ENCODE measurements at places on chromosomes 3 and 15.

DNA sequence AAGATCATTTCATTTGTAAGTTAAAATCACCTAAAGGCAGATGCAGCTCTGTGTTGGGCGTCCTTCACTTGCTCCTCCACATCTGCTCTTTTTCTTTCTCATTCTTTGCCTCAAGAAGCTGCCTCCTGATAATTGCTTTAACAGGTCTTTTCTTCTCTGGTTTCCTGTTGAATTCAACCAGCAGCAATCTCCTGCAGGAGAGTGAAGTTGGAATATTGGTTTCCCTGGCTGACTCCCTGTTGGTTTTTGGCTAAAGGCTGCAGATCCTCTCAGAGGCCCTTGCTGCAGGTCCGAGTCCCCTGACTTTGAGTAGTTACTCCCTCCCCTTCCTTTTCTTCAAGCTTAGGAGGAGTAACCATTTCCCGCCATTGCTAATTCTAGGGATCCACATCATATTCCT, 4.2 kb downstream of the TP63 start:
- DNase-seq: no peak

- no peak for DNase-seq
Measured at GRCh38 chr3:109995377-109995776, 658.0 kb upstream of the DPPA4 start.

- no peak for DNase-seq
Measured at GRCh38 chr3:146165877-146166276, 4.9 kb upstream of the PLOD2 start.

GRCh38 chr3:157091083-157091833, 68.7 kb downstream of the CCNL1 start:
- no peak for DNase-seq

DNA sequence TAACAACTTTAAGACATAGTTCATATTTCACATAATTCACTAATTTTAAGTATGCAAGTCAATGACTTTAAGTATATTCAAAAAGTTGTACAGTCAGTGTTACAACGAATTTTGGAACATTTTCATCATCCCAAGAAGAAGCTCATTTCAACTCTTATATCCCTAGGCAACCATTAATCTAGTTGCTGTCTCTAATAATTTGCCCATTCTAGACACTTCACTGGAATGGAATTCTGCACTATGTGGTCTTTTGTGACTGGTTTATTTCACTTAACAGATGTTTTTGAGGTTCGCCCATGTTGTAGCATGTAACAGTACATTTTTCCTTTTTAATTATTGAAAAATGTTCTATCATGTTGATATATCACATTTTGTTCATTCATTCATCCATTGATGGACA, 104.2 kb upstream of the SPRED1 start:
- no peak for DNase-seq

GRCh38 chr15:44716983-44717602, 5.8 kb downstream of the B2M start:
- DNase-seq: no peak

- no peak for DNase-seq
Measured at GRCh38 chr3:25744470-25744869, 38.8 kb downstream of the NGLY1 start.

- no peak for DNase-seq
Measured at GRCh38 chr3:94028093-94028837, at the start of gene STX19. STX19 (minus strand) TSS chr3:94028597; CDS start chr3:94015269, 13,328 bp downstream.

GRCh38 chr3:58570851-58571250, 6.3 kb downstream of the FAM107A start:
- no peak for DNase-seq

GRCh38 chr3:117097351-117097750, 387.8 kb downstream of the TUSC7 start:
- DNase-seq: no peak

DNA sequence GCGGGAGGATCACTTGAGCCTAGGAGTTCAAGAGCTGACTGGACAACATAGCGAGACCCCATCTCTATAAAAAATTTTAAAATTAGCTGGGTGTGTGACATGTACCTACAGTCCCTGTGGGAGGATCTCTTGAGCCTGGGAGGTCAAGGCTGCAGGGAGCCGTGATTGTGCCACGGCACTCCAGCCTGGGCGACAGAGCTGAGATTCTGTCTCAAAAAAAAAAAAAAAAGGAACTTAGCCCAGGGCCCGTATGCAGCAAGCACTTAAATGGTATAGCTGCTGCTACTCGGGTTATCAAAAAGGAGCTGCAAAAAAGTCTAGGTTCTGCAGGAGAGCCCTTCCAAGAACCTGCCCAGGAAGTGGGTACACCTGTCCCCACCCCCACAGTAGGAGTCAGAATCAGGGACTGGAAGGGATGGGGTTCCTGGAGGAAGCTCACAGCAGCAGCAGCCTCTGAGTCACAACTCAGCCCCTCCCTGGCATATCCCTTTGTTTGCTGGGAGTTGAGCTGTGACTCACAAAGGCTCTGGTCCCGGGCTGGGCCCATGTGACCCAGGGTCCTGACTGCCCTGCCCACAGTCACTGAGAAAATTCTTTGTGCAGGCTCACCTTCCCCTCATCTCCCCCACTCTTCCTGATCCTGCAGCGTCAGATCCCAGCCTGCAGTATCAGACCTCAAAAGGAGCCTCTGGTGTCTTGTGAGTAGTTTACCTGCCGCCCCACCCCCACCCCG, at the start of gene SPATA12:
TSS of gene SPATA12 (plus strand) at position 576 of the 733 bp plus-strand sequence. CDS start 13,031 bp downstream, outside the sequence.
- no peak for DNase-seq

- no peak for DNase-seq
Measured at GRCh38 chr15:37075777-37076176, 24.6 kb downstream of the MEIS2 start.

DNA sequence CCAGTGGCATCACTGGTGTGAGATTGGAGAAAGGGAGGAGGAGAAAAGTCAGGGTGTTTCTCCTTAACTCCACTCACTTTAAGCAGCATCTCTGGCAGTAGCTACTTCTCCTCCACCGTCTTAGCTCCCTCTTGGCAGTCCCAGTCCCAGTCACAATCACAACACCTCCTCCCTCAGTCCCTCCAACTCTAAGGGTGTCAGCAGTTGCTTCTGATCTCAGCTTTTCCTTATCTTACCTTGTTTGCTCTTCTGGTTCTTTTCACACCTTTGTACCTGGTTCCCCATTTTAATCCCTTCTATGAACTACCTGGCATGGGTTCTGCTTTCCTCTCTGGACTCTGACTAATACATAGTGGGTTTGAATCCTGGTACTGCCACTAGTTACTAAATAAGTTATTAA, 188.3 kb upstream of the CTDSPL start:
- DNase-seq: no peak

- DNase-seq: no peak
Measured at GRCh38 chr15:26873846-26874245, 7.0 kb downstream of the GABRA5 start.

- DNase-seq: no peak
Measured at GRCh38 chr3:151213151-151213550, 10.1 kb upstream of the GPR171 start.

DNA sequence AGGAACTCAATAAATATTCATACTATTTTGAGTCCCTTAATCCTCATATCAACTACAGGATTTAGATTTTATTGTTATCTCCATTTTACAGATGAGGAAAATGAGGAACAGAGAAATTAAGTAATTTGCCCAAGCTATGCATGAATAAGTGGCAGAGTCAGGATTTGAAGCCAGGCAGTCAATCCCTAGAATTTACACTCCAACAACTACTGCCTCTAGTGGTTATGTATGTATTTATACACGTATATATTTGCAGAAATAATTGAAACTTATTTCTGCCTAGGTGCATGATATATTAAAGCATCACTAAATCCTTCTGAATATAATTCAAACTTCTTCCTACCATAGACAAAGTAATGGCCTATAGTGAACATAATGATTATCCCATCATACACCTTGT, 137.4 kb downstream of the SERPINI1 start:
- no peak for DNase-seq

GRCh38 chr3:127174284-127174683, 18.6 kb upstream of the PRR23E start:
- no peak for DNase-seq

DNA sequence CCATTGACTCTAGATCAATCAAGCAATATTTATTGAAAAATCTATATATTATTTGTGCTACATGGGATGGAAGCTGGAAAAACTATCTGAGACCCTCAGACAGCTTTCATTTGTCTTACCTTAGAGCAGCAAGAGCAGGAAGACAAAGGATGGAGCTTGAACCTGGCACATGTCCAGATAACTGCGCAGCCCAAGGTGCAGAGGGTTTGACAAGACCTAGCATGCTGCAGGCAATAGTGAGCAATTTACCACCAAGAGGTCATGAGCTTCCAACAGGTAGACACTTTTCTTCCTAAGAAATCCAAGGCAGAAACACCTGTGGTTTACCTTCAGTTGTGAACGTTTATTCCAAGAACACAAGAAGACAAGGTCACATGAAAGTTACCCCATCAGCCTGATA, 214.7 kb upstream of the NECTIN3 start:
- DNase-seq: no peak

DNA sequence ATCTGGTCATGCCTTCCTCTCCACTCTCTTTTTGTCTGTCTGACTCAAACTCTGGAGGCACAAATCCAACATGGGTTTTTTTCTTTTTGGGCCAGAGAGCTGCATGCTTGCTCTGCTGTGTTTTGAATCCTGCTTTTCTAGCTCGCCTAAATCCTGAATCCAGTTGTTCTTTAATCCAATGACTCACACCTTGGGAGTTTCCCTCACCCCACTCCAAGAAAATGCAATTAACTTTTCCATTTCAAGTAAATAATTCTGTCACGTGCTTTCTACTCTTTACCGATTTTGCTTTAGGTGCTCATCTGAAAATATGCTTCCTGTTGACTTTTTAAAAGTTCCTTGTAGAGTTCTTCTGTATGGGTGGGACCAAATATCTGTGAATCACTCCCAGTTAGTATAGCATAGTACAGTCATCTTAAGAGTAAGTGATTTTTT, 47.6 kb downstream of the SLMAP start:
- DNase-seq: no peak

GRCh38 chr3:67516496-67516895, 137.9 kb downstream of the SUCLG2 start:
- no peak for DNase-seq

- DNase-seq: no peak
Measured at GRCh38 chr3:140467104-140467577, 210.7 kb upstream of the TRIM42 start.

DNA sequence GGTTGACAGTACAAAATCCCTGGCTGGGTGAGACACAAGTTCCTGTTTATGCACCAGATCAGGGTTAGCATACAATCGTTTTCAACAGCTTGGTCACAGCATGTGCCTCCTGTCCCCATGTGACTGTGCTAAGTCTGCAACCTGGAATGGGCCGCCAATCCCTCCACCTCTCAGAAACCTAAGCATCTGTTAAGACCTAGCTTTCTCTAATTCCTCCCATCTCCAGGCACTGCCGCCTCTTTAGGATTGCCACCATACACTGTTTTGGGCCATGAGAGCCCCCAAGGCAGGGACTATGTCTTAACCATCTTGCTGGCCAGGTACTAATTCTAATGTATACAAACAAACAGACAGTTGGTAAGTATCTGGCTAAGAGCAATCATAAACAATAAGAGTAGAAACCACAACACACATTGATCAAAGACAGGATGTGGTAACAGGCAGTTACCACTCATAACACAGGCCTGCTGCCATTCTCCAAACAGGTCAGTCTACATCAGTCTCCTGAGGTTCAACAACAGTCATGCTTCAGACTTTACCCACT, 25.6 kb downstream of the SEC22C start:
- DNase-seq: no peak

DNA sequence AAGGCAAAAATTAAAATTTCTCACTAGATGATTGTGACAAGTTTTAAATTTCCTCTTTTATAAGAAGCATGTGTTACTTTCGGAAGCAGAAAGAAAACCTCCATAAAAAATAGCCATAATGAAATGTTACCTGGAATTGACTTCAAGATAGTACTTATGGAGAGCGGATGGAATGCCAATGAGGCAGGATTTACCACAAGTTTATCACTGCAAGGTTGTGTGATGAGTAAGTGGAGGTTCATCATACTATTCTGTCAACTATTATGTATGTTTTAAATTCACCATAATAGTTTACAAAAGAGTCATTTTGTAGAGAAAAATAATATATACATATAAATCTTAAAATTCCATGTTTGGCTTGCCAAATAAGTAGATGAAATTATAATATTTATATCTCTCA, 230.3 kb downstream of the SCAPER start:
- DNase-seq: no peak

GRCh38 chr3:58560771-58561311, 16.4 kb downstream of the FAM107A start:
- DNase-seq: no peak

GRCh38 chr3:67034371-67034770, 36.3 kb downstream of the KBTBD8 start:
- no peak for DNase-seq

DNA sequence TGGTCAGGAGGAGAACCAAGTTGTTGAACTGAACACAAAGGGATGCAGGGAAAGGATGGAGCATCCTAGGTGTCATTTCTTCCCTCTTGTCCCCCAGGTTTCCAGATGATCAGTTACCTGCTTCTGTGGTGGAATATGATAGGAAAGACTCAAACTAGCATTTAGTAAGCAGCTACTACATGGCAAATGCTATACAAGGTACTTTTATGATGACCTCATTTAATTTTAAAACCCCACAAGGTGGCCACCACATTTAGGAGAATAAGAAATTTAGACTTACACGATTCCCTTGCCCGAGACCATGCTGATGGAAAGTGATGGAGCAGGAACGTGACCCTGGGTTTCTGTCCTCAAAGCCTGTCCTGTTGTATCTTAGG, 40.9 kb downstream of the CCR4 start:
- no peak for DNase-seq

- DNase-seq: no peak
Measured at GRCh38 chr3:190197346-190197763, 76.7 kb upstream of the P3H2 start.

GRCh38 chr15:99443056-99443756, 122.6 kb upstream of the MEF2A start:
- DNase-seq: no peak

DNA sequence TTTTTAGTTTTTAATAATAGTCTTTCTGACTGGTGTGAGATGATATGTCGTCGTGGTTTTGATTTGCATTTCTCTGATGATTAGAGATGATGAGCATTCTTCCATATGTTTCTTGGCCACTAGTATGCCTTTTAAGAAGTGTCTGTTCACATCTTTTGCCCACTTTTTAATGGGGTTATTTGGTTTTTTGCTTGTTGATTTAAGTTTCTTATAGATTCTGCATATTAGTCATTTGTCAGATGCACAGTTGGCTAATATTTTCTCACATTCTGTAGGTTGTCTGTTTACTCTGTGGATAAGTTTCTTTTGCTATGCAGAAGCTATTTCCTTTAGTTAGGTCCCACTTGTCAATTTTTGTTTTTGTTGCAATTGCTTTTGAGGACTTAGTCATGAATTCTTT, 185.4 kb downstream of the SUCNR1 start:
- no peak for DNase-seq

DNA sequence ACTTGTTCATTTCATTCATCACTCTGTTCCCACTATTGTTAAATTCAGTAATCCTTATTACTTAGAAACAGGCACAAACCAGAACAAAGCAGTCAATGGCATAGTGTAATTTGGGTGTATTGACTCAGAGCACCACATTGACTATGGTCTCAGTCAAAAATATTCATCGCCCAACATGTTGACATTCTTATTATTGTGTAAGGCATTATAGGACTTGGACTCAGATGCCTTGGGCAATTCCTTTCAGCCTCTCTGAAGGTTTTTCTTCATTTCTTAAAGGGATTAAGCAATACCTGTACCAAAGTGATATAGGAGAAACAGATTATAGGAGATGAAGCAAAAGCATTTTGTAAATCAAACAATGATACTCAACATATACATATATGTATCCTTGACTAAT, 114.7 kb upstream of the BHLHE40 start:
- DNase-seq: no peak

All from activated CD4-positive, alpha-beta T cell treated with anti-CD3 and anti-CD28 coated beads for 1 hour (primary cell).